ENCODE measurements at places on chromosomes 2 and 18.
A peak's percentile ranks its signal among the peaks of the same experiment; 100 is the strongest.

DNA sequence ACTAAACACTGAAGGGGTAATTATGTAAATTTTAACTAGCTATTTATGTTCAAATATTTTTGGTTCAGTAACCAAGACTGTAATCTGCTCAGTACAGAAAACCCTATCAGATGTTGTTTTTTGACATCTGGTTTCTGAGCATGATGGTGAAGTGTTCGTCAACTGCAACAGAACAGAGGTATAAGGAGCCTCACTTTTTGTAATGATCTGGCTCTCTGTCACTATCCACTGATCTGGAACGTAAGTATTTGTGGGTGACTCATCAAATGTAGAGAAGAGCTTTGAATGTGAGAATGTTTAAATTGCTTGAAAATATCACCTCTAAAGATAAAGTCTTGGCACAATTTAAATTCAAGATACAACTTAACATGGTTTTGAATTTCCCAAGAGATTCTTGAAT, 213.6 kb upstream of the FAM98A start:
- DNase-seq = no peak

- peak; percentile 81 for DNase-seq
Measured at GRCh38 chr18:80009661-80010550, 21.5 kb upstream of the TXNL4A start.

- DNase-seq = no peak
Measured at GRCh38 chr2:95010126-95010525, 15.4 kb upstream of the MAL start.

DNA sequence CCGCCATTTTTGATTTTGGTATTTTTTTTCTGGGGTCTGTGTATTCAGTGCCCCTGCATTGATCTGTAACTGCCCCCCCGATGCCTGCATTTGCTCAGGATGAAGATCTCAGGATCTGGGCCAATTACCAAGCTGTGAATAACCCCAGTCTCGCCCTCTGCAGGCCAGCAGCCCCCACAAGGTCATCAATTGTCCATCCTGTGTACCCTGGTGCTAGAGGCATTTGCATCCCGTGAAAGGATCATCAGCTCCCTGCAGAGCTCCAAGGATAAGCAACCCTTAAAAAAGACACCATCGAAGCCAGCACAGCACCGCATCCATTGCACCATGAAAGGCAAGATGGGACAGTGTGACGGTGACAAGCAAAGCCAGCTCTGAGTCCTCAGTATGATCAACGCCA, 154.1 kb upstream of the KLHL29 start:
- no peak for DNase-seq

GRCh38 chr18:9444549-9444948, 30.8 kb upstream of the RALBP1 start:
- no peak for DNase-seq

GRCh38 chr2:213119061-213119809, 32.2 kb downstream of the IKZF2 start:
- DNase-seq = peak; percentile 75

DNA sequence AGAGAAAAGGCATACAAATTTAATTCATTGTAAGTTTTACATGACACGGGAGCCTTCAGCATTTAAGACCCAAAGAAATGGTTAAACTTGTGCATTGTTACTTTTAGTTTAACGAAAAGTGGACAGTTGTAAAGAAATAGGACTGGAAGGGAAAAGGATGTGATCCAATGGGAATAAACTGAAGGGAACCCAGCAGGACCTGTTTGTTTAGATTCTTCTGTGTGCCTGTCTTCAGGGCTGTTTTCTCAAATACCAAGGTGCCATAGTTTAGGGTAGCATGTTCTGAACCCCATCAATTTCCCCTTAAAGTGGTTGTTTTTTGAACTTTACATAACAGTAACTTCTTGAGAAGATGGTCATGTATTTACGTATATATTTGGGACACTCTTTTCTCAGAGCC, 30.3 kb upstream of the CABLES1 start:
- DNase-seq = no peak

DNA sequence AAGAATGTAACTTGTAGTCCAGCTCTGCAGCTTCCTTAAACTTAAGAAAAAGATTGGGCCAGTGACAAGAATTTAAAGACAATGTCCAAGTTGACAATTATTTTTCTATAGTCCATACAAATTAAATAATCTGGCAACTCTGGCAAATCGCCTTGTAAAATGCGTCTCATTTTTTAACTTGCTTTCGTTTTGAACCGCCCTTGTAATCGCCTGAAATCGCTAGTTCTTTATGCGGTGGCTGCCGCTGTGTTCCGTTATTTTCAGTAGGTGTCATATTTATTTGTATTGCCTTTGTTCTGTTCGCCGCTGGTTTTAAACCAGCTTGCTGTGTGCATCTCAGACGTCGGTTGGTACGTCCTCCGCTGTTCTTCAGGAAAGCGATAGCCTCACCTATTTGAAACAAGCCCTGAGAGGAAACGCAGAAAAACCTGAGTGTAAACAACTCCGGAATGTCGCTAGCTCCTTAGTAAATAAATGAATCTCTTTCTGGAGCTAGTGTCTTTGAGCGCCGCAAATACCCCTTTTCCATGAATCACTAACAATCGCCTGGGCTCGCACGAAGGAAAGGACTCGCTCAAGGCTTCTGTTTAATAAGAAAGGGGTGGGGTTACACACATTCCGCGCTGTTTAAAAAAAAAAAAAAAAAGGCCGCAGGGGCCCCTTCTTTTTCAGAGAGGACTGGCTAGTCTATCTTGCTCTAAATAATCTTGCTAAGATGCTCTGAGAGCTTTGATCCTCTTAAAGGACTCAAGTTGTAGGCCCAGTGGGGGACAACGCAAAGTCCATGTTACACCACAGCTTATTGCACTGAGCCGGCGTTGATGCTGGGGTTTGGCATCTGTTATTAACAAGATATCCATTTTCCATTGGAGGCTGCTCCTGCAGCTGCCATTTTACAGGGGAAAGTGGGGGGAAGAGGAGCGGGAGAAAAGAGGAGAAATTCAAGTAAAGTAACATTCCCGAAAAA, 3.0 kb downstream of the HOXD8 start:
- no peak for DNase-seq

GRCh38 chr2:222361787-222362186, 62.6 kb upstream of the SGPP2 start:
- no peak for DNase-seq

DNA sequence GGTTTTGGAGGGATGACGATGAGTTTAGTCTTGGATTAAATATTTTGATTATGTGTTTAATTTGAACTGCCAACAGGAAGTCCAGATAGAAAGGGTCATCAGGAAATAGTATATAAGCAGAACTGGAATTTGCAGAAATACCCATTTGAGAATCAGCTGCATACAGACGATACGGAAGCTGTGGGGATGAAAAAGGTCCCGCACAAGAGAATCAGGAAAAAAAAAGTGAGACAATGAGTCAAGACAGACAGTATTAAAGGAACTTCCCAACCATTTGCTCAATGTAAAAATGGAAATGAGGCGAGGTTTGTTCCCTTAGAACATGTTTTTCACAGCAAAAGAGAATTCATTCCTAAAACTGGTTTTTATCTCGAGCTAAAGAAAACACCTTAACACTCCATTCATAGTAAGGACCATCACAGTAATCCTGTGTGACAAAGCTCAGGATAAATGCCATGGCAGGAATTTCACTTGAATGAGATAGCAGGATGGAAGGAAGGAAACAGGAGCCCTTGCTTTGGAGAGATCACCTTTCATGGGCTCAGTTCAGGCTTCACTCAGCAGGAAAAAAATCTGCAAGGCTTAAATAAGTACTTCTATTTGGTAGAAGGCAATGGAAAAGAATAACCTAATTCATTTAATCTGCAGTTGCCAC, 29.3 kb downstream of the BCL2 start:
- DNase-seq = no peak

- no peak for DNase-seq
Measured at GRCh38 chr2:172869861-172870260, 134.2 kb downstream of the RAPGEF4 start.

- no peak for DNase-seq
Measured at GRCh38 chr2:172588931-172589330, 33.0 kb downstream of the PDK1 start.

DNA sequence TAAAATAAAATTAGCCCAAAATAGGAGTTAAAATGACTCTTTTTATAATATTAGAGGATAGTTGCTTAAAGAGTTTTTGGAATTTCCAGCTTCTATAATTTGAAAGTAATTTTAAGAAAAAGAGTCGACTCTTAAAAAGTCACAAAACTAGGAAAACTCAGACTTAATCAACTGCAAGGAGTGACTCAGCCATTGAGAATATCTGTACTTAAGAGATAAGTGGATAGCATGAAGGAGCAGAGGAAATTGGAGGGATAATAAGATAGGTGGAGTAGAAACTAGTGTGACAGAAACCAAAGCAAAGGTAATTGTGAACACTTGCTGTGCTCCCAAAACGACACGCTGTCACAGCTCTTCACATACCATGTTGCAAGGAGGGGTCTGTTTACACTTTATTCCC, 8.4 kb downstream of the RSAD2 start:
- DNase-seq = no peak

DNA sequence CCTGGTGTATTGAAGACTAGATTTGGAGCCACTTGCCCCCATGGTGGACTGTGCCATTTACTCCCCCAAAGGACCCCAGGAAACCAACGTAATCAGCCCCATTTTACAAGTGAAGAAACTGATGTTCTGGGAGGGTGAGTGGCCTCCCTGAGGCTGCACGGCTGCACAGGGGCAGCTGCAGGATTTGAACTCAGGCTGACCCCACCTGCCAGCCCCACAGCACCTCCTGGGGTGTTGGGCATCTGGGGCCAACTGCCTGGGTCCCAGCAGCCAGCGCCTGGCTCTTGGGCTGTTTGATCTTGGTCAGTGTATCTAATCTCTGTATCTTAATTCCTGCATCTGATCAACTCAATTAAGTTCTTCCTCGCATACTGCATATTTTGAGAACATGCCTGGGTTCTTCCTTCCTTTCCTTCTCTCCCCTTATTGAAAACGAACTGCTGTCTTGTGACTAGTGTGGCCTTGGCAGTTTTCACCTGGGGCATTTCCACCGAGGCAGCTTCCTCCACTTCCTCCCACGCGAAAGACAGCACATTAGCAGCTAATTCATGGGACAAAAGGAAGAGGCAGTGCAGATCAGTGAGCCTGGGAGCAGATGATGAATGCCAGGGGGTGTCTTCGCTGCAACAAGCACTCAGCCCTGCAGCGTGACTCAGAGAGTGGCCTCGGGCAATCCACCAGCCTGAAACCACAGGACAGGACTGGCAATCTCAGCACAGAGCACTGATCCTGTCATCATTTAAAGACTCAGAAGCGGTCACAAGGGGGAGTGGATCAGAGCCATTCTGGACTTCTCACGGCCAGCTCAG, 184.1 kb upstream of the RAB12 start:
- peak; percentile 37 for DNase-seq

DNA sequence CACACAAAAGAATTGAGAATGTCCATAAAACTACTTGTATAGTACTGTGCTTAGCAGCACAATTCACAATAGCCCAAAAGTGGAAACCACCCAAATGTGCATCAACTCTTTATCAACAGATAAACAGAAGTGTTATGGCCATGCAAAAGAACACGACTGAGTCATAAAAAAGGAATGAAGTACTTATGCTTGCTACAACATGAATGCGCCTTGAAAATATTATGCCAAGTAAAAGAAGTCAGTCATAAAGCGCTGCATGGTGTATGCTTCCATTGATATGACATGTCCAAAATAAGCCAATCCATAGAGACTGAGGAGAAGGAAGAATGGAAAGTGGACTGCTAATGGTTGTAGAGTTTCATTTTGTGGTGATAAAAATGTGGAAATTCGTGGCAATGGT, 12.1 kb upstream of the MAP2 start:
- no peak for DNase-seq

DNA sequence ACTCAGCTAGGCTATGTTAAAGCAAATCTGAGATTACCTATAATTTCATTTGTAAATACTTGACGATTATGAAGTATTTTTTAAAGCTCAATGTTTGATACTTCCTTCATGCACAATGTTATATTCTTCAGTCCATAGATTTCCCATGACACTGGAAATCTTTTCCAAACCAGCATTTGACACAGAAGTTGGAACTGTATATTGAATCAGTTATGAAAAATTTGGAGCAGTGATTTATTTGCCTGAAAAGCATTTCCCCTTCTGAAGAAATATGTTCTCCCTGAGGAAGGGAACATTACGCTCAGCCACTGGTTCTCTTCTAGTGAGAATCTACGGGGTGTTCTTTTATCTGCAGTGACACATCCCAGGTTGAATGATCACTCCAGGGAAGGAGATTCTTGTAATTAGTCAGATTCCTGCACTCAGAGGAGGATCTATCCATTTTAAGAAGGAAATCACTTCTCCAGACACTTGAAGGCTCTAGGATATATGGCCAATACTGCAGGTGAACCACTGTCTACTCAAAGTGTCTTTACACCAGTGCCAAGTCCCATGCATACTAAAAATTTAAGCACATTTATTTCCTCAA, 64.7 kb downstream of the HNRNPLL start:
- no peak for DNase-seq

DNA sequence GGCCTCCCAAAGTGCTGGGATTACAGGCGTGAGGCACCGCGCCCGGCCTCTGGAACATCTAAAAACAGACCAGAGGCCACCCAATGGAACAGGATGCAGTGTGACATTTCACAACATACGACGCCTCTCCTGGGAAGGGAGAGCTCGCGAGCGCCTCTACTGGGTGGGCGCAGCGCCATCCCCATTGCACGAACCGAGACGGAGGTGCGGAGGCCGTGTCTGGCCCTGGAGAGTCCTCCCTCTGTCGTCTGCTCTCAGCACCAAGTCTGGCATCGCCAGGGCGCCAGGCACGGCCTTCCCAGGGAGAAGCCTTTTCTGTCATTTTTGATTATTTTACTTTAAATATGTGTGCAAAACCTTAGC, 9.4 kb upstream of the GBX2 start:
- no peak for DNase-seq

DNA sequence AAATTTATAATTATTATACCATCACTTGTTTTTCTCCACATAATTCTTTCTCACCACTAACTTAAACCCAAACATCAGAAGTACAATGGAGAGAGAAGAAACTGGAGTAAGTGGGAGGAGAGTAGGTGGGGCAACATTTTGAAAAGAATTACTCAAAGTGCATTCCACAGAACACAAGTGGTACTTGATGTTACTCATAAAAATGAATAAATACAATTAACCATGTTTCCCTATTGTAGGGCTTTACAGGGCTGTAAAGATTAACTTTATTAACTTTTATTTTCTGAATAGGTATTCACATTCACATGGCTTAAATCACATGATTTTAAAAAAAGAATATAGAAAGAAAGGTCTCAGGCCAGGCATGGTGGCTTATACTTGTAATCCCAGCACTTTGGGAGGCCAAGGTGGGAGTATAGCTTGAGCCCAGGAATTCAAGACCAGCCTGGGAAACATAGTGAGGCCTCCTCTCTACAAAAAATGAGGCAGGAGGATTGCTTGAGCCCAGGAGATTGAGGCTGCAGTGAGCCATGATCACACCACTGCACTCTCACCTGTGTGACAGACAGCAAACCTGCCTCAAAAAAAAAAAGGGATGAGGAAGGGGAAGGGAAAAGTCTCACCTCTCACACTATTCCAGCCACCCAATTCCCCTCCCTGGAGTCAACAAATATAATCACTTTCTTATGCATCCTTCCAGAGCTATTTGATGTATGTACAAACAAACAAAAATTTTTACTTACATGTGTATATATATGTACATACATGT, 47.1 kb downstream of the KCNG3 start:
- DNase-seq = no peak

- DNase-seq = no peak
Measured at GRCh38 chr2:191870744-191871143, 23.9 kb upstream of the CAVIN2 start.

GRCh38 chr2:2464643-2465042, 133.6 kb upstream of the MYT1L start:
- no peak for DNase-seq
